ENCODE measurements at places on chromosomes 5 and 9.

DNA sequence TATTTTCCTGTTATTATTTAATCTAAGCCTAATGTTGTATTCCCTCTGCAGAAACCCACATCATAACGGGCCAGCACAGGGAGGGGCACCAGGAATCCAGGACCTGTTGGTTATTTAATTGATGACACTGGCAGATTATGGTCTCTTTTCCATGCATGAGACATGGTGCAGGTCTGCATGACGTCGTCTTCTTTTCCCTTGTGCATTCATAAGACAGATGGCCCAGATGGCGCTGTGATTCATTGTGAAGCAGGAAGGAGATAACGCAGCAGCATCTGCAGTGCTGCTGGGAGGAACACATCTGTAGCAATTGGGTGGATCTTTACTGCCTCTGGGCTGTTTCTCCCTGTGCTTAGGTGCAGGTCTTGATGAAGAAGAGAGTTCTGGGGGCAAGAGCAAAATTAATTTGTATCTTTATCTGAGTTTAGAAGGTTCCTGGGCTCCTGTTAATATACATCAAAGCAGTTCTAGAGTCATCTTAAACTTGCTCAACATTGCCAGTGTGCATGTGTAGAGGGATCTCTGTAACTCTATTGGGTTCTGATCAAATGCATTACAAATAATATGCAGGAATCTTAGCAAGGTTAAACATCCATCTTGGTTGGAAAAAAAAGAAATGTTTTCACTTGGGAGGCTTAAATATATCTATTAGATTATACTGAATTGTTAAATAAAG is 176.1 kb downstream of the PCSK1 start:
- peak; percentile 78 for DNase-seq

DNA sequence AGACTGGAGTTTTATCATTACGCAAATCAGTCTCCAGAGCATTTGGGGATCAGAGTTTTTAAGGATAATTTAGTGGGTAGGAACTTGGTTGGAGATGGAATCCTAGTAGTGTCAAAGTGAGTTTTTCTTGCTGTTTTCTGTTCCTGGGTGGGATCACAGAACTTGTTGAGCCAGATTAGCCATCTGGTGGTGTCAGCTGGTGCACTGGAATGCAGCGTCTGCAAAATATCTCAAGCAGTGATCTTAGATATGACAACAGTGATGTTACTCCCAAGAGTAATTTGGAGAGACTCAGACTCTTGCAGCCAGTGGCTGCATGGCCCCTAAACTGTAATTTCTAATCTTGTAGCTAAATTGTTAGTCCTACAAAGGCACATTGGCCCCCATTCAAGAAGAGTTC is 1257.8 kb downstream of the MAT2B start:
- no peak for DNase-seq

DNA sequence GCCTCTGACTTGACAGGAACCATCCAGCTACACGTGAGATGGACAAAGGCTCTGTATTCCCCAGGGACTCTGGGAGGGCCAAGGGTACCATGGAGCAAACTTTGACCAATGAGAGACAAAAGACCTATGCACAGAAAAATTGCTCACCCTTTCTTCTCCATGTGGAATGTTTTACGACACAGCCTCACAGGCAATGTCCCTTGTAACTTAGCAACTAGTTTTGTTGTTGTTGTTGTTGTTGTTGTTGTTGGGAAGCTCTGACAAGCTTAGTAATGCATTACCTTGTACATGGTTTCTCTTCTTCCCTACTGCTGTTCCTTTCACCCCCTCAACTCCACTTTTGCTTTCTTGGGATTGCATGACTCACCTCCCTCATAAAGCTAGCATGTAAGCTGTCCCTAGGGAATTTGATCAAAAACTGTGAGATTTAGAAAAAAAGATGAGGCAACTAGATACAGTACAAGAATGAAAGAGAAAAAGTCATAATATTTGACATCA is 550.9 kb downstream of the RAB3C start:
- peak; percentile 45 for DNase-seq

DNA sequence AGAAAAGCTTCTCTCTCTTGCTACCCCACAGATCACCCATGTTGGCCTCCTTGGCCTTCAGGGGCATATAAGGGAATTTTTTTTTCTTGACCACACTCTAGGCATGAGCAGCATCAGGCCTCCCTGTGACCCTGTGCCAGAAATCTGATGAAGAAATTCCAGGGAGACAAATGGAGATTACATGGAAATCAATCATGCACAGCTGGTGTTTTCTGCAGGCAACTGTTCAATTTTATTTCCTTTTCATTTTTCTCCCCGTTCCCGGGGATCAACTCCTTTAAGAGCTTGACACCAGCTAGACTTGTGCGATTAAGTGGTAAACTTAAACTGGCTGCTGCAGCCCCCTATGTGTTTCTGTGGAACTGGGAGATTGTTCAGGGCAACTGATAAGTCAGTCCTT is 59.3 kb downstream of the GALNT10 start:
- DNase-seq, result no peak

- peak; percentile 27 for DNase-seq
Measured at GRCh38 chr9:114655689-114656088, 1.9 kb downstream of the TEX53 start.

DNA sequence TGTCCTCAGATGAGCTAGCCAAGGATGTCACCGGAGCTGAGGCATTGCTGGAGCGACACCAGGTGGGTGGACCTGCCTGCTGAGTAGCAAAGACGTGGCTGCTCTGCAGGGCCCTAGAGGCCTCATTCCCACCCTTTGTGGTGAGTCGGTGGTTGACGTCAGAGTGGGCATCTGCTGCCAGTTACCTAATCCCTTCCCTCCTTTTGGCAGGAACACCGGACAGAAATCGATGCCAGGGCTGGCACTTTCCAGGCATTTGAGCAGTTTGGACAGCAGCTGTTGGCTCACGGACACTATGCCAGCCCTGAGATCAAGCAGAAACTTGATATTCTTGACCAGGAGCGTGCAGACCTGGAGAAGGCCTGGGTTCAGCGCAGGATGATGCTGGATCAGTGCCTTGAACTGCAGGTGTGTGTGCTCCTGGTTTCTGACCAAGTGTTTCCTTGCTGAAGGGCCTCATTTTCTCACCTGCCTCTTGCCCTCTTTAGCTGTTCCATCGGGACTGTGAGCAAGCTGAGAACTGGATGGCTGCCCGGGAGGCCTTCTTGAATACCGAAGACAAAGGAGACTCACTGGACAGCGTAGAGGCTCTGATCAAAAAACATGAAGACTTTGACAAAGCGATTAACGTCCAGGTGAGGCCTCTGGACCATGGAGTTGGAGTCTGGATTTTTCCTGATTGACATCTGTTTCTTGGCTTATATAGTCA is 48.9 kb downstream of the DYNC2I2 start:
- no peak for DNase-seq

GRCh38 chr5:170809551-170809950 is 26.0 kb downstream of the GABRP start:
- peak; percentile 27 for DNase-seq

- DNase-seq, result no peak
Measured at GRCh38 chr9:34252670-34253459, 74.0 kb downstream of the UBAP1 start.

GRCh38 chr5:137191179-137191578 is 307.9 kb downstream of the SPOCK1 start:
- DNase-seq, result no peak

DNA sequence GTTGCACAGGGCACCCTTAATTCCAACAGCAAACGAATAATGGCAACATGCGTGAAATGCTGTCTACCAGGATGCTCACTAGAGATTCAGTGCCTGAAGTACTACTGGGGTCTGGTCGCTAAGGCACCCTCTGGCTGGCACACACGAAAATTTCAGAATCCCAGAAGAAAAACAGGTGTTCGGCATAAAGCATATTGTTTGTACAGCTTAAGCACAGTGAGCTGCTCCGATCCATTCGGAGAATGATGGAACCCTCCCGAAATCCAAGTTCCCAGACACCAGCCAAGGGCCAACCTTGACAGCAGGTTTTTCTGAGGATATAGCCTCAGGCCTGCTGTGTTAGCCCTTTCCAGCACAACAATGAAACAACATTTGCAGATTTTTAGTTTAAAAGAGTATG is 61.4 kb upstream of the ALDH1B1 start:
- DNase-seq, result no peak

DNA sequence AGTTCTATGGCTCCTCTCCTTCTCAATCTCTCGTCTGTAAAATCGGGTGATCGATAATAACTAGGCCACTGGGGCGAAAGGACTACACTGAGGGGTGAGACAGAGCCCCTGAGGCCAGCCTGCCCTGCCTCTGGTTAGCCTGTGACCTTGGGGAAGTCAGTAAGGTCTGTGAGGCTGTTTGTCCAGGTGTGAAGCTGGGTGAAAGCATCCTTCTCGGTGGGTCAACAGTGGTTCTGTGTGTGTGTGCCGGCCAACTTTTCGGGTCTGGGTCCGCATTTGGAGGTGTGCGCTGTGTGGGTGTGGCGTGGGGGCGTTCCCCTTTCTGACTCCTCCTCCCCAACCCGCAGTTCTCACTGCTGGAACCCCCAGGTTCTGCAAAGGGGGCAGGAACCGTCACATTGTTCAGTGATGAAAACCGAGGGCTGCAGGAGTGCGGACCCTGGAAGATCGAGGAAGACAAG is 5.0 kb upstream of the RNF44 start:
- no peak for DNase-seq

- peak; percentile 8 for DNase-seq
Measured at GRCh38 chr9:137550231-137550621, at the start of gene PNPLA7. Gene PNPLA7, minus strand, starts transcription at chr9:137550402. Its CDS starts 205 bp downstream, at chr9:137550197.

DNA sequence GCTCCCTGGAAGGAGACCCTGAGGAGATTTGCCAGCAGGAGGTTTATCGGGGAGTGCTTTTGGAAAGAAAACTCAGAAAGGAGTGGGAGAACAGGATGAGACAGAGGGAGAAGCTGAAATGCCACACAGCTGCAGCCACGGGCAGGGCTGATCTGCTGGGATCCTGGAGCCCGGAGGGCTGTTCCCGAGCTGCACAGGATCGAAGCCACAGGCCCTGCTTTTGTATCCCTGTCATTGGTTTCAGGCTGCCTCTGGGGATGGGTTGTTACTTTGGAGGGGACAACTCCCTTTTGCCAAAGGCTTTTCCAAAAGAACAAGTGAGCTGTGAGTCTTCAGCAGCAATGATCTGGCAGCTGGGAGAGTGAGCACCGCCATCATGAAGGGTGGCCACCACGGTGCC is 152.5 kb upstream of the PTCH1 start:
- DNase-seq, result no peak

DNA sequence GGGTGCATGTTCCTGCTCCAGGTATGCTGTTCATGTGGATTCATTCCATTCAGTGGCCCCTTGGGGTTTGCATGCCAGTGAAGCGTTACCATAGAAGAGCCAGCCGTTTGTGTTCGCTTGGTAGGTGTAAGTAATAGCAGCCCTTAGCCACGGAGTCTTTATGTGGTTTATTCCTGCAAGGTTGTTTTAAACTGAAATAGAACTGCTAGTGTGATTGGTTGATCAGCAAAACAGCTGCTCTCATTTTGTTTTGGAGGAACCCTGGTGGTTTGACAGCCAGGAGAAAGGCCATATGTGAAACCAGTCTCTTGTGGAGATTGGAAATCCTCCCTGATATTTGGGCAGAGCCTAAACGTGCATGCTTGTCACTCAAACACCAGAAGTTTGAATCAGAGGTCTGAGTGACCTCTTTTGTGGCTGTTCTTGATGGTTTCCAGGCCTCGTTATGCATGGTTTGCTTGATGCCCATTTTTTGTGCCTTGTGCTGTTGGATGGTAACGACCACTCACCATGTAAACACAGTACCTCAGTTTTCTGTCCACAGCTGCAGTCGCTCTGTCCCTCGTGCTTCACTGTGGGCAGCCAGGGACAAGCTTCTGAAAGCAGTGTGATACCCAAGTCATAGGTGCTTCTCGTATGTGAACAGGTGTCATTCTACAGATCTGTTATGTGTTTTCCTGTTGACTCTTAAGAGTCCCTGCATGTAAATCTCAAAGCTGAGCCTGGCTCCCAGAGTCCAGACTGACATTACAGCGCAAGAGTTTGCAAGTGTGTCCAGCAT is 58.3 kb upstream of the NXNL2 start:
- no peak for DNase-seq

GRCh38 chr5:149205625-149206523 is 64.6 kb downstream of the ABLIM3 start:
- peak; percentile 72 for DNase-seq

DNA sequence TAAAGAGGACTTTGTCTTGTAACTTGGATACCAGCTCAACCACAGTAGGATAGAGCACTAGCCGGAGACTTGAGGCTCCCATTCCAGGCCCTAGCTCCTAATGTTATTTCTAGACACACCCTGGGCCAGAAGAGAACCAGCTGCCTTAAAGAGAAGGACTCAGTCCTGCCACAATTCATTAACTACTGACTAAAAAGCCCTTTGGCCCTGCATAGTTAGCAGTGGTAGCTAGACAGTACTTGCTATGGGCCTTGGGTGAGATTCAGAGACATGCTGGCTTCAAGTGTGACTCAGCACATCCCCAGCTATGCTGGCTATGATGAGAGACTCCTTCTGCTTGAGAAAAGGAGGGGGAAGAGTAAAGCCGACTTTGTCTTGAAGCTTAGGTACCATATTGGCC is 47.3 kb downstream of the TMEM167A start:
- peak; percentile 21 for DNase-seq

DNA sequence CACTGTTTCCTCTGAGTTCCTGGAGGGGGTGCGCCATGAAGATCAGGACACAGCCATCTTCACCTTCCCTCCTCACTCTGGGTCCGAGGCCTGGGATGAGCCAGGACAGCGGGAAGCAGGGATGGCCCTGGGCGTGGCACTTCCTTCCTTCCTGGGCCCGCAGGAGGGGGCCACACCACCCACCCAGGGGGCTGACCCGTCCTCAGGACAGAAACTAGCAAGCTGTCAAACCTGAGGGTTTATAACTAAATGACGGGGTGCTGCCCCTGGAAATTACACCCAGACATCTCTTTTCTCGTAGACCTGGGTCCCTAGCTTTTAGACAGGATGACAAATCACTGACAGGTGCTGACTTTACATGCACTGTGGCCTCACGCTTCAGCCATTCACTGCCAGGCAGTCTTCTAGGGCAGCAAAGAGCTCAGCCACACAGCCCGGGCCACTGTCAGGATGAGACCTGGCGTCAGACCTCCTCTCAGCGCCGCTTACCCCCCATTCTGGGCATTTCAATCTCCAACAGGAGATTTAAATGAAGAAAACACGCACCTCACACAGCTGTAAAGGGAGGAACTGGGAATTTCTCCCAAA is 8.1 kb downstream of the FCN2 start:
- DNase-seq, result no peak

- DNase-seq, result no peak
Measured at GRCh38 chr5:92916036-92916435, 665.0 kb downstream of the NR2F1-AS1 start.

GRCh38 chr5:112933105-112933504 is 11.1 kb upstream of the REEP5 start:
- no peak for DNase-seq

DNA sequence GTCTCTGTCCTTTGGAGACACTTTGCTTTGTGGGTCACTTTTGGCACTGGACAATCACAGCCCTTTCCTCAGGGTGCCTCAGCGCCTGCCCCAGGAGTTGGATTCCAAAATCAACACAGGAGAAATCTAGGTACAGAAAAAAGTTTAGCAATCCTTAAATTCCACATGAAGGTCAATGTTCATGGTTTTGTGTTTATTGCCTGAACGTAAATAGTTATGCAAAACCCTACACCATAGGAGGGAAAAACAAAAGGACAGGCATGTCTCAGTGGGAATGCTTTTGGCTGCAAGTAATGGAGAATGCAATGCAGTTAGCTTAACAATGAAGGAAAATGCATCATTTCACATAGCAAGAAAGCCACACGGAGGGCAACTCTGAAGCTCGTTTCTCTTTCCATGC is 6.5 kb upstream of the HMCN2 start:
- DNase-seq, result no peak
